ENCODE measurements at places on chromosomes 7 and 10. TPM values are rescaled to one million over a fixed set of nuclear protein-coding genes. Genes with fewer than 3 reads are reported as not detected.

PARP12 gene
- total RNA-seq = 10.5 TPM

CALHM3 gene
- total RNA-seq = 0.18 TPM

OPALIN gene
- not detected for total RNA-seq

PSMG3 gene
- total RNA-seq = 50.7 TPM

GRCh38 chr7:55016061-55016745 is 2.6 kb upstream of the EGFR start:
- H3K27ac ChIP-seq = no peak overlapping the region
- H3K4me1 ChIP-seq = peaks cover 5% of the 10 kb centered on the region
- peaks cover 54% of the 10 kb centered on the region for H3K27me3 ChIP-seq
- no peak overlapping the region for H3K4me3 ChIP-seq
- H3K36me3 ChIP-seq = no peaks in the 10 kb centered on the region

GRCh38 chr10:6053816-6054631 is 8.1 kb downstream of the IL2RA start:
- H3K4me1 ChIP-seq = peaks cover 12% of the 10 kb centered on the region
- no peaks in the 10 kb centered on the region for H3K36me3 ChIP-seq
- no peak overlapping the region for H3K27ac ChIP-seq
- H3K4me3 ChIP-seq = no peak overlapping the region
- no peaks in the 10 kb centered on the region for H3K27me3 ChIP-seq

DNA sequence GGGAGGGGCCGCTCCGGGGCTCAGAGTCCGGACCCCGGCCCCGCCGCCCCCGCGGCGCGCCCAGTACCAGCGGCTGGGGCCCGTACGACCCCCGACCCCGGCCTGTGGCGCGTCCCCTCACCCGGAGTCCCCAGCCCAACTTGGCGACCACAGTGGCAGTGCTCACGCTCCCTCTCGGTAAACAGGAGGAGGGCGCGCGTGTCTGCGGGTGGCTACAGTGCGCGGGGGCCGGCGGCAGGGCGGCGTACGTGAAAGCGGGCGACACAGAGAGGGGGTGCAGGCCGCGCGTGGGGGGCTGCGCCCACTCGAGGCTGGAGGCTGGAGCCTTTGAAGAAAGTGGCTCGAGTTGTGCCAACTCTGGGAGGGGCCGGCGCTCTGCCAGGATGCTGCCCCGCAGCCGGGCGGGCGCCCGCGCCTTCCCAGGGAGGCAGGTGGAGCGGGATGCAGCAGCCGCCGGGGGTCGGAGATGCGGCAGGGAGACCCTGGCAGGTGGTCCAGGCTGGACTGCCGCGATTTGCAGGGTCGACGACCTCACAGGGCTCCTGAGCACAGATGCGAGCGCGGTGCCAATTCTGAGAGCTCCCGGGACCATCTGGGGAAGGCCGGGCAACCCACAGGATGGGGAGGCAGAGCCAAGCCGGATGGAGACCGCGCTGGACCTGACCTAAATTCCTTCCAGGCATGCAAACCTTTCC is 655 bp downstream of the PTPRE start:
- H3K4me1 ChIP-seq = peaks cover 3% of the 10 kb centered on the region
- no peaks in the 10 kb centered on the region for H3K36me3 ChIP-seq
- H3K27ac ChIP-seq = no peak overlapping the region

DNA sequence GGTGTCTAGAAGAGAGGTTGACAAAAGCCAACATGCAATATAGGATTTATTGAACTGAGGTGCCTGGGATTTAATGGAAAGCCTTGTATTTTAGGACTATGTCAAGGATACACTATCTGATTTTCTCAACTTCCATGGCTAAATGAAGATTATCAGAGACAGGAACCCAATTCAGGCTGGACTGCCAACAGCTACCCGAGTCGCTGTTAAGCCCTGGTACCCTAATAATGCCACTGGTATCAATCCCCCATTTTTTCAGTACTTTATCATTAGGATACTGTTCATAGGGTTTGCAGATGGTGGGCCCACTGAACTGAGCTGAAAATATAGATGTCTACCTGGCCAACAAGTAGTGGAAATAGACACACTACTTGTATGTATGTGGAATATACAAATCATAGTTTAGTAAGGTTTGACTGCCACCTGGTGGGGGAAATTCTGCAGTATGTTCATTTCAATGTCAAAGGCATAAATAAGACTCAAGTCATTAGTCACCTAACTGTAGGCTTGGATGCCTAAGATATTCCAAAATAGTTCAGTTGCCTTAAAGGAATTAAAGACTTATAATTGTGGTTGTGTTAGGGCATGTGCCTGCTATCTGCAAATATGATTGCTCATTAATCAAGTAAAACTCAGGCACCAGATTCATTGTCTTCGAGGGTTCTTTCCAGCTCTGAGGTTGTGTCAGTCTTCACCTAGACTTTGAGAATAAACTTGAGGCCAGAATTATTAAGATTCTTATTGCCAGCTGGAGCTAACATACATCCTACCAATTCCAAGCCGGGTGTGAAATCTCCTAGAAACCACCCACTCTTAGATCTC is 34.1 kb upstream of the NOBOX start:
- H3K4me3 ChIP-seq = no peak overlapping the region
- H3K27me3 ChIP-seq = no peaks in the 10 kb centered on the region
- peaks cover 7% of the 10 kb centered on the region for H3K4me1 ChIP-seq
- no peaks in the 10 kb centered on the region for H3K36me3 ChIP-seq

- no peak for DNase-seq
- no peak overlapping the region for H3K27ac ChIP-seq
- H3K36me3 ChIP-seq = no peaks in the 10 kb centered on the region
These were observed 74.2 kb upstream of the EGR2 start for GRCh38 chr10:62890395-62890794.

DNA sequence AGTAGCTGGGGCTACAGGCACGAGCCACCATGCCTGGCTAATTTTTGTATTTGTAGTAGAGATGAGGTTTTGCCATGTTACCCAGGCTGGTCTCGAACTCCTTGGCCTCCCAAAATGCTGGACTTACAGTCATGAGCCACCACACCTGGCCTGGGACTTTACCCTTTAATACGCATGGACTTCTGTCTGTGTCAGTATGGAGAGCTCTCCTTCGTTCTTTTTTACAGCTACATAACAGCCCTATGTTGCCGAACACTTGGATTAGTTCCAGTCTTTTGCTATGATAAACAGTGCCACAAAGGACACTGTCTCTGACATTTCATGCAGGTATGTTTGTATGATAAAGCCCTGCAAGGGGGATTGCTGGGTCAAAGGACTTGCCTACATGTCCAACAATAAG is 10.9 kb upstream of the OAT start:
- no peaks in the 10 kb centered on the region for H3K27me3 ChIP-seq
- peaks cover 20% of the 10 kb centered on the region for H3K4me1 ChIP-seq
- H3K4me3 ChIP-seq = no peak overlapping the region
- DNase-seq = no peak

GRCh38 chr7:121634356-121634755 is 238.2 kb upstream of the FAM3C start:
- no peak overlapping the region for H3K27ac ChIP-seq
- DNase-seq = no peak
- peaks cover 10% of the 10 kb centered on the region for H3K36me3 ChIP-seq
- H3K4me3 ChIP-seq = no peak overlapping the region
- no peaks in the 10 kb centered on the region for H3K27me3 ChIP-seq

GRCh38 chr10:130236711-130237110 is 100.5 kb downstream of the GLRX3 start:
- H3K27ac ChIP-seq = no peak overlapping the region
- no peak overlapping the region for H3K4me3 ChIP-seq
- H3K27me3 ChIP-seq = peaks cover 13% of the 10 kb centered on the region

GRCh38 chr7:88018501-88018900 is 84.5 kb downstream of the ADAM22 start:
- H3K4me3 ChIP-seq = no peak overlapping the region
- H3K36me3 ChIP-seq = no peaks in the 10 kb centered on the region
- peaks cover 11% of the 10 kb centered on the region for H3K4me1 ChIP-seq
- no peaks in the 10 kb centered on the region for H3K27me3 ChIP-seq
- H3K27ac ChIP-seq = no peak overlapping the region

Measured in WTC11 (cell line).